ENCODE measurements at places on chromosomes 1 and 21.

GRCh38 chr1:24970926-24971875 lies 41.1 kb upstream of the RUNX3 start:
- no peak for DNase-seq

DNA sequence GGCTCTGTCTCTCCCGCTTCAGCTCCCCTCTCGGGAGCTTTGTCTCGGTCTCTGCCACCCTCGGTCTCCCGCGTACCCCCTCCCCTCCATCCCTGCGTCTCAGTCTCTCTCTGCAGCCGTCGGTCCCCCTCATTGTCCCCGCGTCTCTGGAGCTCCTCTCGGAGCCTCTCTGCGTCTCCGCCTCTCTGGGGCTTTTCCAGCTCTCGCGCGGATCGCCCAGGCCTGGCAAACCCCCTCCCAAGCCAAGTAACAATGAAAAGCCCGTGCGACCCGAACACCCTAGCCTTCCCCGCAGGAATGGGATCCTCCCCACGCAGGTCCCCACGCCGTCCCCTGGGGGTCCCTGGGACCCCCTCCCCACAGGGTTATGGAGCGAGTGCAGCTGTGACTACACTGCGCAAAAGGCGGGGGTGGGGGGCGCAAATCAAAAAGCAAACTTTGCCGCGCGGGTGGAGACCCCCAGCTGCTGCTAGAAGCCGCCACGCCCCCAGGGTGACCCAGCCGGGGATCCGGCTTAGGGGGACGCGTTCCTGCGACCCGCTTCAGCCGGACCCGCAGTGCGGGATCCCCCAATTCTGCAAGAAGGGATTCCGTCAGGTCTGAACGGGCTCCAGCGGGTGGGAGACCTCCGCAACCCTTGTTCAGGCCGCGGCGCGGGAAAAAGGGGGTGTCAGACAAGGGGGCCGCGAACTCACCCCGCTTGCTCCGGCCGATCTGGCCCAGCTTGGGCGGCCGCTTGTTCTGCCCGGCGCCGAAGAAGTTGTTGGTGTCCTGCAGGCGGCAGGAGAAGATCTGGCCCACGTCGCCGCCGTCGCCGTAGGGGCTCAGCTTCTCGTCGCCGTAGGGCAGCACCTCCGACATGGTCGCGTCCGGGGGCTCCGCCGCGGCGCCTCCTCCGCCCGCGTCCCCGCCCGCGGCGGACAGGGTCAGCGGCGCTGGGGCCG lies 1.2 kb downstream of the CAMK2N1 start:
- DNase-seq = no peak

GRCh38 chr1:115041654-115042053 lies 12.0 kb downstream of the TSHB start:
- no peak for DNase-seq

- DNase-seq = no peak
These were observed 780.6 kb downstream of the BRINP3 start for GRCh38 chr1:189697113-189697512.

DNA sequence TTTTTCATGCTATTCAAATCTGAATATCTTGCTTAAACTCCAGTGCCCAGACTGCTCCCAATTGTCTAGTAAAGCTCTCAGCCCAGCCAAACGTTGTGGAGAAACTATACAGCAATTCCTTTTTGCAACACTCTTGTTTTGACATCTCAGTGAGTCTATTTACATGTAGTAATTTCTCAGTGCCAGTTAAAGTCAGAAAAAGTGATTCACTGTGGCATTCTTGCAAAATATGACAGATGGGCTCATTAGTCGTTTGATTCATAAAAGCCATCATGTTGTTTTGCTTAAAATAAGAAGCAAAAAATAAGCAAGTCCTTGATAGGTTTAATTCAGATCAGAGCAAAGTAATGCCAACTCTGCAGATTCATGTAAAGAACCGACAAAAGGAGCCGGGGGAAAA lies 20.7 kb upstream of the TMPRSS15 start:
- no peak for DNase-seq

DNA sequence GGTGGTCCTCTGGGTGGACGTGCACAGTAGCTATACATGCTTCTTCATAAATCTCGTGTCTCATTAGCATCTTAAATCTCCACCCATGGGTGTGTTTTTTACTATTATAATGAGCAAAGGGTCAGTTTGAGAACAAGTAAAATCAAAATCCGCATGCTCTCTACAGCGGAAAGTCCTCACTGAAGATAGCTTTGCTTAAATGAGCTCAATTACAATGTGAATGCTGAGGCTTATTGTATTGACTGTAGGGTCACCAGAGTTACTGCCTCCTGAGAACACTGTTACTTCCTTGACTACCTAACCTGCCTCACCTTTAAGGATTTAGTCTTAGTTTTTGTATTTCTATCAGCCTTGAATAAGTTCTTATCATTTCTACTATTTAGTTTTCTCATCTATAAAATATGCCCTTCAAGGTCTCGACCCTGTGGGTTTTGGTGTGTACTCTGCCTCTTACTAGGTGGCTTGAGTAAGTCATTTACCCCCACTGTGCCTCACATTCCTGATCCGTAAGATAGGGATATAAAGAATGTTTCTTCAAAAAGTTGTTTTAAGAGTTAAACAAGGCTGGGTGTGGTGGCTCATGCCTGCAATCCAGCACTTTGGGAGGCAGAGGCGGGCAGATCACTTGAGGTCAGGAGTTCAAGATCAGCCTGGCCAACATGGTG lies 7.9 kb downstream of the SLAMF7 start:
- no peak for DNase-seq

GRCh38 chr1:43439781-43440180 lies 13.9 kb downstream of the HYI start:
- DNase-seq = no peak

GRCh38 chr1:11355559-11356475 lies 82.8 kb downstream of the UBIAD1 start:
- no peak for DNase-seq

DNA sequence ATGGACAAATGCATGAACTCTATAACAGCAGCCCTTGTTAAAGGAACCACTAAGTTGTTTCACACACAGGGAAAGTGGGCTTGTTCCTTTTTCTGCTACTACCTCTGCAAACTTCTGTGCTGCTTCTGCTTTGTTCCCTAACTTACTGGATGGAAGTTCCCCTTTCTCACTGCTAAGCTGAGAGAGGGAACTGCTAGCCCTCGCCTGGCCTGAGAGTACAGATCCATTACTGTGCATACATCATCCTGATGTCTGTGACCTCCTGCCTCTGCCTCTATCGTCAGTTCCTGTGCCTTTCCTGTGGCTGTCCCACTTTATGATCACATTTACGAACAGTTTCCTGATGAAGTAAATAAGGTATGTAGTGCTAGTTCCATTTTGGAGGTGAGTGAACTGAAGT lies 3.5 kb downstream of the GNAT2 start:
- no peak for DNase-seq

GRCh38 chr1:72670902-72671301 lies 388.6 kb upstream of the NEGR1 start:
- DNase-seq = no peak

- DNase-seq = no peak
These were observed 236.5 kb downstream of the TTLL7 start for GRCh38 chr1:83762416-83762815.

DNA sequence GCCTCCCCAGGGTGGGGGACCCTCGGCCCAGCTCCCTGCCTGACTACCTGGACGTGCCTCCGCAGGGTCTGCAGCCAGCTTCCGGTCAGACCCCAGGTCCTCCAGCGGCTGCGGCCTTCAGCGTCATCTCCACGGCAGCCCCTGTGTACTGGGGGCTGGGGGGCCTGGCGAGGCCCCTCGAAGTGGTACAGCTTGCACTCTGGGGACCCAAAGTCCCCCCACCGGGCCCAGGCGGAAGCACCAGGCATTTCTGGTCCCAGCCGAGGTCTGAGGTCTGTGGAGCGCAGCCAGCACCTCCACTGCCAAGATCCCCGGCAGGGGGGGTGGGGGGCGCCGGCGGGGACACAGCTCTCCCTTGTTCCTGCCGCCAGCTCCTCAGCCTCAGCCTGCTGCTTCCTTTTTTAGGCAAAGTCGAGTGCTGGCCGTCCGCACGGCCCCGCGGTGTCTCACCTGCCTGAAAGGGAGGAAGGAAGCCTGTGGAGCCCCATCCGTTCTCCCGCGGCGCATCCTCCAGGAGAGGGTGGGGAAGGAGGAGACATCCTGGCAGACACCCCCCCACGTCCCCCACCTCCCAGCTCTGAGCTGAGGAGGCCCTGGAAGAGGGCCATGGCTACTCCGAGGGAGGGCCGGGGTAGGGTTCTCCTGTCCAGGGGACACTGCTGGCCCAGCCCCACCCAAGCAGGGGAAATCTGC lies 1.2 kb upstream of the VWA1 start:
- DNase-seq = no peak

Data from stimulated activated CD8-positive, alpha-beta memory T cell treated with anti-CD3 and anti-CD28 coated beads, Interleukin-4, amount 100 ng/mL, for 1 hour (primary cell).